ENCODE measurements at places on chromosomes 5 and 9.

DNA sequence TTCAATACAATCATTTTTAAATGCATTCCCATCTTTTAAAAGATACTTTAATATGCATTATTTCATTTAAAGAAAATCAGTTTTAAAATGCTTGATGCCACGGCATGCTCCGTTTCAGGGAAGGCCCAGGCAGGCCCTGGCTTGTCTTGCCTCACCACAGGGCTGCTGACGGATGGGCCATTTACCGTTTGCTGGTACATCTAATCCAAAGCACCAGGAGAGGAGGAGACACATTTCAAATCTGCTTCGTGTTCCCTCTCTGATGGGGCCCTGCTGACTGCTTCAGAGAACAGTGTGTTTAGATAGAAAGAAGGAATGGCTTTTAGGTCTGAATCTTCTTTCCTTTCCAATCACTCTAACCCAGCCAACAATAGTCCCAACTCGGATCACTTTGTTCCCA is 185.2 kb downstream of the DCP2 start:
- DNase-seq = no peak

DNA sequence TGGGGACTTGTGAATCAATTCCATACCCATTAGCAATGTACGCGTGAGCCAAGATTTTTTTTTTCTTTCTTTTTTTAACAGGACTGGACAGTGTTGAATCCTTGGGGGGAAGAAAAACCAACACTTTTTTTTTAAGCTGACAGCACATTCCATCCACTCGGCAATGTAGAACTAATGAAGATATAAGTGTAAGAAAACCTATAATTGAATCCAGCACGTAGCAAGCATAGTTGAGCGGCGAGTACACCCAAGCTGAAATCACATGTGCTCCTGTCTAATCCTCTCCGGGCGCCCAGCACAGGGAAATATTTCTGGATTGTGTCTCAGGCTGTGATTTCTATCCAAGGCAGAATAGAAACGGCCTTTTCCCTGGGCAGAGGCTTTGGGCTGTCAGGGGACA is 118.2 kb downstream of the BOD1 start:
- peak; percentile 79 for DNase-seq

GRCh38 chr9:105021917-105022316 is 94.0 kb upstream of the ABCA1 start:
- no peak for DNase-seq

- DNase-seq = no peak
Observed at GRCh38 chr5:44278469-44278868, 110.8 kb downstream of the FGF10 start.

- DNase-seq = no peak
Observed at GRCh38 chr5:72511366-72511765, 4.2 kb upstream of the ZNF366 start.

GRCh38 chr5:157468293-157468965 is 8.4 kb downstream of the NIPAL4 start:
- no peak for DNase-seq

DNA sequence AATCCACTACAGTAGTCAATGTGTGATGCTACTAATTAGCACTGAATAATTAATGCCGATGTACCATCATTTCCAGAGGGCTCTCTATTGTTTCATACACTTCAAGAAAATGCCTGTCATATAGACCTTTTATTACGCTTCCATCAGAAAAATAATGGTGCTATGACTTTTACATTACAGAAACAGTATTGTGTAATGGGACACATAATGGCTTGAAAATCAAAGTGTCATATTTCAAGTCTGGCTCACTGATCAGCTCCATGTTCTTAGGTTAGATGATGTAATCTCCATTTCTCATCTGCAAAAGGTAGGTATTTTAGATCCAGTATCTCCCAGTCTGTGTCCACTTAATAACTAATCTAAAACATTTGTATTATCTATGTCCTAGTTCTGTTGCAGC is 990.6 kb upstream of the TYRP1 start:
- no peak for DNase-seq

- no peak for DNase-seq
Observed at GRCh38 chr5:95641741-95642220, 4.8 kb upstream of the RFESD start.

DNA sequence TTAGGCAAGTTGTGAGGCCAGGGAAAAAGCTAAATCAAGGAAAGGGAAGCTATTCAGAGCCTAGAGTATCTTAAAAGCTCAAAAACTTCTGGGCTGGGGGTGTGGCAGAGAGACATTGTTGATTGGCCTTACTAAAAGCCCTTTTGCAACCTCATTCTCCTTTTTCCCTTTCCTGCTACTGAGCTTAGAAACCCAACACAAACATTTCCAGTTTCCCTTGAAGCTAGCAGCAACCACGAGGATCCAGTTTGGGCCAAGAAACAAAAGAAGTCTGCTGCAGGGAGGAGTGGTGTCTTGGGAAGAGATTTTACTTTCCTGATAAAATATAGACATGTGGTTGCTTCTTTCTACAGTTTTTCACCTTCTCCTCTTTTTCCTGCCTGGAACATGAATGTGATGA is 135.5 kb upstream of the KLF9 start:
- no peak for DNase-seq

GRCh38 chr5:18546591-18546990 is 912.3 kb downstream of the TAF11L14 start:
- DNase-seq = no peak

GRCh38 chr5:151052836-151053235 is 28.0 kb downstream of the TNIP1 start:
- DNase-seq = no peak

DNA sequence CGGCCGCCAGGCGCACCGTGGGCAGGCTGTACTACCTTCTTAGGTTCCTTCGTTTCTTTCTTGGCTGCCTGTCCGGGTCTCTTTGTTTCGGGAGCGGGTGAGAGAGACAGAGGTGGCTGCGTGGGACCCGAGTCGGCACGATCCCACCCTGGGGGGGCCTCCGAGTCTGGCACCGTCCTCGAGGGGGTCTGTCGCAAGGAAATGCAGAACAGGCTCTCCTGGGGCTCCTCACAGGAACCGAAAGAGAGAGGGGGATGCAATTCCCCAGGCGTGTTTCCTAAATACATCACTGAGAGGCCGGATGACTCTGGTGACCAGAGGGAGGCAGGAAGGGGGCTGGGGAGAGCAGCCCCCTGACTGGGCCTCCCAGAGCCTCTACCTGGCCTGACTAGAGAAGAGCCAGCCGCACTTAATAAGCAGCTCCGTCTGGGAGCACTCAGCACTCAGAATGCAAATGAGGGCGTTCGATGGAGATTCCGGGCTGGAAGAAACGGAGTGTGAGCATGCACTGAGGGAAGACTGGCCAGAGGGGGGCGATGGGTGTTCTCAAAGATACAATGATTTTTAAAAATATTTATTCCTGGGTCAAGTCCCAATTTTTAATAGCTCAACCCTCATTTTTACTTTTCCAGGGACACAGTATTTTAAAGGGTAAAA is 11.7 kb upstream of the INPP5E start:
- DNase-seq = no peak

GRCh38 chr9:89480825-89481537 is 16.9 kb downstream of the SEMA4D start:
- no peak for DNase-seq

DNA sequence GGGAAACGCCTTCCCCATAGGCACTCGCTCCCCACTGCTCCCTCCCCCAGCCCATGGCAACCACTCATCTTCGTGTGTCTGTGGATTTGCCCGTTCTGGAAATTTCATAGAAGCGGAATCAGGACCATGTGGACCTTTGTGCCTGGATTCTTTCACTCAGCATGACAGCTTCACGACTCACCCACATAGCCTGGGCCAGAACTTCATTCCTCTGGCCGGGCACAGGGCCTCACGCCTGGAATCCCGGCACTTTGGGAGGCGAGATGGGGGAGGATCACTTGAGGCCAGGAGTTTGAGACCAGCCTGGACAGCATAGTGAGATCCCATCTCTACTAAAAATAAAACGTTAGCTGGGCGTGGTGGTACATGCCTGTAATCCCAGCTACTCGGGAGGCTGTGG is 12.1 kb upstream of the DIPK1B start:
- DNase-seq = peak; percentile 24

DNA sequence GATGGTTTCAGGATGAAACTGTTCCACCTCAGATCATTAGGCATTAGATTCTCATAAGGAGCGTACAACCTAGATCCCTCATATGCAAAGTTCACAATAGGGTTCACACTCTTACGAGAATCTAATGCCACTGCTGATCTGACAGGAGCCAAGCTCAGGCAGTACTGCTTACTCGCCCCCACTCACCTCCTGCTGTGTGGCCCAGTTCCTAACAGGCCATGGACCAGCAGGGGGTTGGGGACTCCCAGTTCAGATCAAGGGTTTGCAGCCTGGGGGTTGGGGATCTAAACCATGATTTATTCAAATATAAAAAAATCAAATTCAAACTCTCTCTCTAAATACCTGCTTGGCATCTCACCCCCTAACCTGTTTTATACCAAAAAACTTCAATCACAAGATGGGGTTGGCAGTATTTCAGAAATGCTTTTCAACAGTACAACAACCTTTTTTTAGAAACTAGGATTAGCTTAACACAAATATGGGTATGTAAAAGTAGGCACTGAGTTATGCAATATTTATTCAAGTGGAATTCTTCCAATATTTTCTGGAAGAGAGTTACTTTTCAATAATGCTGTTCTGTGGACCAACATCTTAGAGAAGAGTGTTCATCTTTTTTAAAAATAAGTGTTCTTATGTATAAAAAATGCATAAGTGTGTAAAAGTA is 30.1 kb upstream of the SLC12A2 start:
- no peak for DNase-seq

DNA sequence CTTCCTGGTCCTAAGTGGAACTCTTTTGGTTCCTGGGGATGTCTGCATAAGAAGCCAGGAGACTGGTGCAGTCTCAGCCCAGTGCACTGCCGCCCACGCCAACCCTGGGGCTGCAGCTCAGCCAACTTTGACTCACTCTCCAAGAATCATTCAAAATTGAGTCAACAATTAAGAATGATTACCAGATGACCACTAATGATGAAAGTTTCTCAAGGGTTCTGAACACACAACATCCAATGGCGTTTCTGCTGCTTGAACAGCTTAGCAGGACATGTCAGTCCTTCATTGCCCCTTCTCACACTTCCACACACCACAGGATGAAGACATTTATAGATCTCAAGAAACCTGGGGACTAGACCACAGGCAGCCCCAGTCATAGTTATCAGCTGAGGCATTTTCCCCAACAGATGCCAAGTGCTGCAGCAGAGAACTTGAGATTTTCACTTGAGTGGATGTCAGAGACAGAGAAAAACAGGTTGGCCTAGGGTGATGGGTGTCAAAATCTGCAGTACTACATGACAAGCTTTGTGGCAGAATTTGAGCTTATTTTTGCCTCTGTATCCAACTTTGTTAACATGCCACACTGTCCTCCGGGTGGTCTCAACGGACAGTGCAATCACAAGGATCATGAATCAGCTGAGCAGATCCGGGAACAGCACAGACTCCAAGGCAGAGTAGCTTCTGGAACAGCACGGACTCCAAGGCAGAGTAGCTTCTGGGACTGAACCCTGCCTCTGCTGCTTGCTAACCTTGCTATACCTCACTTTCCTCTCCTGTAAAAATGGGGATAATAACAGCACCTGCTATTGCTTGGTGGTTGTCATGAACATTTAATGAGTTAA is 356.1 kb downstream of the SPOCK1 start:
- DNase-seq = no peak

DNA sequence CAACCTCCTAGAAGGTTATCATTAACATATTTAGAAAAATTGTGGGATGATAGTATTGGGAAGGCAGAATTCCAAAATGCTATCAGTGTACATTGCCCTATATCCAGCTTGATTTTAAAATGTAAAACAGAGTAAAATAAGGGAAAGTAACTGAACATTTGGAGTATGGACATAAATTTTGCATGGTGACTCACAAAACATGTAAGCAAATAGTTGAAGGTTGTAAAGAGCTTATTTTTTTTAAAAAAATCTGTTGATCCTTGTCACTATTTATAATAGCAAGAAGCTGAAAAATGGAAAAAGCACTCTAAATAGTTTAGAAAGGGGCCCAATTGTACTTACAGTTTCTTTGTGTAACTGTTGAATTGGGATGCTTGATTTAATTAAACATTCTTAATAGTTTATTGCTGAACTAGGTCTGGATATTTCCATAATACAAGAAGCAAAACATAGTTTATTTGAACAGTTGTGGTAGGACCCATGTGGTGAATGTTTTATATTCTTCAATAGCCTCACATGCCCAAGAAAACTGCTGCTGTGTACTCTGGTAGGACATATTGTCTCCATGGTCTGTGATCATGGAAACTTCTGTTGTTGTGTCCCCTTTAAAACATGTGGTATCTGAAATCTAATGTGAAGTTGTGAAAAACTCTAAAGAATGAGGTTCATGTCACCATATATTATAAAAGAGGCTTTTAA is 82.4 kb downstream of the NNT start:
- no peak for DNase-seq

GRCh38 chr5:149062371-149063016 is 368 bp downstream of the SH3TC2 start:
- peak; percentile 78 for DNase-seq

- no peak for DNase-seq
Observed at GRCh38 chr5:87097664-87098063, 170.0 kb upstream of the RASA1 start.

DNA sequence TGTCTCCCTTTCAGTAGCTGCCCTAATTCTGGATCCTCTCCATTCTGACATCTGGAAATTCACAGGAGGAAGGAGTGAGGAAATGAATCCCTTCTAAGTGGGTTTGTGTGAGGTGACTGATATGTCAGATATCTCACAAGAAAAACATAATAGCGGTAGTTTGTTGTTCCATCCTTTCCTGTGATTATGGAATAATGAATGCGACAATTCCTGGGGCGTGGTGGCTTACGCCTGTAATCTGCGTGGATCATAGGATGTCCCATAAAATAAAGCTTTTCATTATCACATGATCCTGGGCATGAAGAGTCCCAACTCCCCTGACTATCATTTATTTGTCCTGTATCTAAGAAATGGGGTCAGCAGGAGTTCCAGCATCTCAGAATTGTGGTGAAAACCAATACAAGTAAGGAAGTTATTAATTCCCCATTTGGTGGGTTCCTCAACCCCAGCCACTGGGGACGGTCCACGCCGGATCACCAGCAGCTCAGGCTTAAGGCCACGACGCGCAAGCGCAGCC is 375 bp upstream of the C5orf24 start:
- DNase-seq = no peak

DNA sequence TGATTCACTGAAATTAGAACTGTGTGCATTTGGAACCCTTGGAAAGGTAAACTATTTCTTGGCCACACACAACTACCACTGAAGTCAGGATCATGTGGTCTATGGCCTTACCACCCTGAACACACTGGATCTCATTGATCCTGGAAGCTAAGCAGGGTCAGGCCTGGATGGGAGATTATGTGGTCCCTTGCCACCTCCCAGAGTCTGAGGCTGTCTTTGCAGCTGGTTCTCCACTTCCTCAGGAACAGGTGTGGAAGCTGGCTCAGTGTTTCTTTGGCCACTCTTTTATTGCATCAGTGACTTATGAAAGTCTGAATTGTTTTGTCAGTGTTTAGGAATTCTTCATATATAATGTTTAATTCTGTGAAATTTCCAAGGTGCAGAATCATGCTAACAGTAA is 89.2 kb downstream of the TEK start:
- no peak for DNase-seq

GRCh38 chr9:93653760-93654159 is 77.4 kb downstream of the PHF2 start:
- no peak for DNase-seq

- no peak for DNase-seq
Observed at GRCh38 chr9:137781906-137782585, 95.5 kb upstream of the CACNA1B start.

Measured in trophoblast cell (in vitro differentiated cells and primary cell).